ENCODE measurements at places on chromosomes 3 and 15. TPM values are rescaled to one million over a fixed set of nuclear protein-coding genes. Genes with fewer than 3 reads are reported as not detected.
A peak's percentile ranks its signal among the peaks of the same experiment; 100 is the strongest.

The CRYGS gene
- 1.8 TPM for total RNA-seq

GRCh38 chr15:36844534-36844998, 255.8 kb downstream of the MEIS2 start:
- DNase-seq = peak; percentile 8

- DNase-seq = peak; percentile 38
Measured at GRCh38 chr3:46440531-46441294, 24.0 kb downstream of the LTF start.

- peak; percentile 87 for DNase-seq
Measured at GRCh38 chr3:122977746-122978466, 49.7 kb downstream of the SEMA5B start.

- peak; percentile 74 for DNase-seq
Measured at GRCh38 chr15:69939513-69940440, 157.9 kb downstream of the TLE3 start.

Measured in H7 (cell line).